Left kidney (tissue), 8 donors: ENCODE measurements at places on chromosomes 12 and 14.

GRCh38 chr14:100278702-100279101, 27.5 kb downstream of the SLC25A29 start:
- DNase-seq, result no peak

- DNase-seq, result no peak
These were observed 13.5 kb upstream of the KRT82 start for GRCh38 chr12:52419656-52420055.

- no peak for DNase-seq
These were observed 558 bp downstream of the TEX22 start for GRCh38 chr14:105398726-105399465.

GRCh38 chr12:21815306-21816062, 41.0 kb upstream of the KCNJ8 start:
- no peak for DNase-seq

DNA sequence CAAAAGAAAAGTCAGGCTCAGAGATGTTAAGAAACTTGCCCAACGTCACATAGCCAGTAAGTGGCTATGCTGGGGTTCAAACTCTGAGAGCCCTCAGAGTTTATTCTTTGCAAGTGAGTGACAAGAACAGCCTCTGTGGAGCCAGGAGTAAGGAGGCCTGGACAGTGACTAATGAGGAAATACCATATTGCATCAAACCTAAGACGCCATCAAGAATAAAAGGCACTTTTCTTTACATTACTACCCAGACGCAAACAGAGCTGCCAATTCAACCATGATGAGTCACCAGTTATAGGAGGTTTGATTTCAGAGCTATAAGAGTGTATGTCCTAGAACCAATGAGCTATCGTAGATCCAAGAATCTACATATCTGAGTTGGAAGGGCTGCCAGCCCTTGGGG, 9.4 kb downstream of the TNFRSF1A start:
- no peak for DNase-seq

GRCh38 chr12:41189395-41190251, 1.5 kb downstream of the PDZRN4 start:
- DNase-seq, result peak; percentile 32

DNA sequence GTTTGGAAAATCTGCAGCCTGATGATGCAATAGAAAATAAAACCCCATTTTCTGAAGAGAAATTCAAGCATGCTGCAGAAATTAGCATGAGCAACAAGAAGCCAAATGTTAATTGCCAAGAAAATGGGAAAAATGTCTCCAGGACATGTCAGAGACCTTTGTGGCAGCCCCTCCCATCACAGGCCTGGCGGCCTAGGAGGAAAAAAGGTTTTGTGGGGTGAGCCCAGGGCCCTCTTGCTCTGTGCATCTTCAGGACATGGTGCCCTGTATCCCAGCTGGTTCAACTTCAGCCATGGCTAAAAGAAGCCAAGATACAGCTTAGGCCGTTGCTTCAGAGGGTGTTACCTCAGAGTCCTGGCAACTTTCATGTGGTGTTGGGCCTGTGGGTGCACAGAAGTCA, 775.5 kb upstream of the SEL1L start:
- DNase-seq, result no peak

GRCh38 chr12:131309700-131310099, 356.0 kb downstream of the ADGRD1 start:
- no peak for DNase-seq

- no peak for DNase-seq
These were observed 2.3 kb upstream of the TAS2R14 start for GRCh38 chr12:10941369-10941768.

DNA sequence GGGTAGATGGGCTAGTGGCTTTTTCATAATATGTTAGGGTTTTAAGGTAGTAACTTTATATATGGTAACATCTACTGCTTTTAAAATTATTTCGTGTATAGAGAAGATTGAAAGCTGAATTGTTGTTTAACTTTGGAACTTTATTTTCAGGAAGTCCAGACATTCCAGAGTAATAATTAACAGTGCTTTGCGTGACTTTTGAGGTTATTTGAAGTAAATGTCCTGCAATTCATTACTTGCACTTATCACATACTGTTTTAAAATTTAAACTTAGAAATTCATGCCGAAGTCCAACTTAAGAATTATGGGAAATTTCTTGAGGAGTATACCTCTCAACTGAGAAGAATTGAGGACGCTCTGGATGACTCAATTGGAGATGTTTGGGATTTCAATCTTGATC, 3.3 kb downstream of the WASHC4 start:
- DNase-seq, result no peak

- no peak for DNase-seq
These were observed 3.6 kb downstream of the BMAL2 start for GRCh38 chr12:27336282-27336653.

- peak; percentile 68 for DNase-seq
These were observed 40.2 kb downstream of the HSP90AA1 start for GRCh38 chr14:102046337-102047278.

- DNase-seq, result peak; percentile 75
These were observed 23.0 kb downstream of the PDE6H start for GRCh38 chr12:14995583-14996425.

GRCh38 chr12:2544230-2544629, 250.5 kb upstream of the FKBP4 start:
- DNase-seq, result no peak

GRCh38 chr14:80354860-80355581, 143.7 kb upstream of the DIO2 start:
- no peak for DNase-seq

- no peak for DNase-seq
These were observed 107.0 kb upstream of the PRICKLE1 start for GRCh38 chr12:42696406-42697149.

- no peak for DNase-seq
These were observed 223.9 kb downstream of the ADGRD1 start for GRCh38 chr12:131177599-131177998.

- DNase-seq, result peak; percentile 29
These were observed 35.3 kb downstream of the MIPOL1 start for GRCh38 chr14:37232907-37233481.

DNA sequence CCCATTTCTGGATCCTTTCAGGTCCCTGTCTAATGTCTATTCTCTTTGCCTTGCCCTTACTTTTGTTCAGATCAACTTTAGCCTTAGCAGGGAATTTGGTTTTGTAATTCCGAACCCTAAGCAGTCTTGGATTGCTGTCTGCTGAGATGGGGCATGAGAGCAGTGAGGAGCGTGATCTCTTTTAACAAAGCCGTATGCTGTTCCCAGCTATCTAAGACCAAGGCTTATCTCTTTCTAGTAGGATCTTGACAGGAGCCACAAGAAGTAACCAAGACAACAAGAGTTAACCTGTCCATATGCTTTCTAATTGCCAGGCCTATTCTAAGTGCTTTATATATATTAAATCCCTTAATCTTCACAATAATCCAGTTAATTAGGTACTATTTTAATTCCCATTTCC, 4.5 kb upstream of the DHRS7 start:
- DNase-seq, result no peak

GRCh38 chr12:79658221-79658620, 32.5 kb downstream of the PAWR start:
- no peak for DNase-seq

GRCh38 chr12:94033101-94033500, 115.3 kb upstream of the PLXNC1 start:
- DNase-seq, result no peak

GRCh38 chr12:118377884-118378470, 1.6 kb downstream of the SUDS3 start:
- DNase-seq, result peak; percentile 68

GRCh38 chr12:39831587-39832315, 212.1 kb upstream of the ABCD2 start:
- no peak for DNase-seq

DNA sequence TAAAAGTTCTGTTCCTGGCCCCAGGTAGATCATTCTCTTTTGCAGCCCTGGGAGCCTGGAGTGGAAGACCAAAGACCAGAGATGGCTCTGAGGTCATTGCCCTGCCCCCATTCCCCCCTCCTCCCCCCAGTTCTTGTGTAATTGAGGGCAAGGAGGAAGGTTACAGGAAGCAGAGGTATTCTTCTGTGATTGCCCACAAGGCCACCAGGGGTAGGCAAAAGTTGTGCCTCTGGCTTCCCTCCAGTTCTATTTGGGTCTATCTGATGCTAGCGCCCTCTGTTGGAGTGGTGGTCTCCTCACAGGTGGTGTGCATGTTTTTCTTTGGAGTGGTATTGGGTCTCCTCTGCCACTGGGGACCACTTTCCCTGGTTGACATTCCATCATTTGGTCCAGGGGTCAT, 41.2 kb upstream of the CRY1 start:
- DNase-seq, result no peak

- DNase-seq, result no peak
These were observed 23.2 kb downstream of the MAPK1IP1L start for GRCh38 chr14:55074662-55075061.

- DNase-seq, result no peak
These were observed 562 bp upstream of the GLIPR1L2 start for GRCh38 chr12:75390156-75390898.

- DNase-seq, result no peak
These were observed 192.3 kb downstream of the BCAT1 start for GRCh38 chr12:24756479-24757024.

GRCh38 chr12:109777544-109777943, 55.7 kb downstream of the TRPV4 start:
- no peak for DNase-seq

DNA sequence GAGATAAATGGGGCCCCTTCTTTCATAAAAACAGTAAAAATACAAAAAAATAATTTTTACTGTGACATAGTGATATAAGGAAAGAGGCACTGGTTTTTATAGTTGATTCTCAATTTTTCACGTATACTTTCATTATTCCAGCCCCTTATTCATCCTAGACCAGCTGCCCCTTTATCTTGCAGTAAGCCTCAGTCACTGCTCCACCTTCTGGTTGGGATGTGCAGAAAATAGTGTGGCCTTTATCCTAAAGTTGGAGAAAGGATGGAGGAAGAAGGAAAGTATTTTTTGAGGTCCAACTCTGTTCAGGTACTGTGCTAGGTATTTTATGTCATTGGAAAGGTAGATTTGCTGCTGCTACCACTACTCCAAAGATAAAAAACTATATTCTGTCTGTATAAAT, 172.7 kb downstream of the ANO6 start:
- peak; percentile 37 for DNase-seq

DNA sequence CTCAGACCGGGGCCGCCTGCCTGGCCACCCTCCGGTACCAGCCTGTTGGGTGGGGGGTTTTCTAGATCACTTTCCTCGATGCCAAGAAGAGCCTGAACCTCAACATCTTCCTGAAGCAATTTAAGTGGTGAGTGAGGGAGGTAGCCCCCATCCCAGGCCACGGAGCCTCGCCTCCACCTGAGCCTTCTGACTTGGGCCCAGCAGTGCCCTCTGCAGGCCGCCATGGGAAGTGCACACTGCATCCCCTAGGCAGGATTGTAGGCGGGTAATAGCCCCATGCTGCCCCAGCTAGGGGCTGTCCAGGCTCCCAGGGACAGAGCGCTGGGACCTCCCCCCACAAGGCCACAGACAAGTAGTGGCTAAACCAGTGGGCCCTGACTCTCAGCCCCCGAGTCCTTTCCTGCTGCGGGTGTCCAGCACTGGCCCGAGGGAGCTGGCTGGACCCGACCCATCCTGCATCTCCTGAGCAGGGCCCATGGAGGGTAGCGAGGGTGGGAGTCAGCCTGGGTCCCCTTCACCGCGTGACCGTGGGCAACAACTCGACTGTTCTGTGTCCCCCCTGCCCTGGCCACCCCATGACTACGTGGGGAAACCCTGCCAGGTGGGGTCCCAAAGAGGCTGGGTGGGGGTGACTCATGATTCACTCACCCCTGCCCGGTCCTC, 15.3 kb upstream of the ADSS1 start:
- peak; percentile 66 for DNase-seq

DNA sequence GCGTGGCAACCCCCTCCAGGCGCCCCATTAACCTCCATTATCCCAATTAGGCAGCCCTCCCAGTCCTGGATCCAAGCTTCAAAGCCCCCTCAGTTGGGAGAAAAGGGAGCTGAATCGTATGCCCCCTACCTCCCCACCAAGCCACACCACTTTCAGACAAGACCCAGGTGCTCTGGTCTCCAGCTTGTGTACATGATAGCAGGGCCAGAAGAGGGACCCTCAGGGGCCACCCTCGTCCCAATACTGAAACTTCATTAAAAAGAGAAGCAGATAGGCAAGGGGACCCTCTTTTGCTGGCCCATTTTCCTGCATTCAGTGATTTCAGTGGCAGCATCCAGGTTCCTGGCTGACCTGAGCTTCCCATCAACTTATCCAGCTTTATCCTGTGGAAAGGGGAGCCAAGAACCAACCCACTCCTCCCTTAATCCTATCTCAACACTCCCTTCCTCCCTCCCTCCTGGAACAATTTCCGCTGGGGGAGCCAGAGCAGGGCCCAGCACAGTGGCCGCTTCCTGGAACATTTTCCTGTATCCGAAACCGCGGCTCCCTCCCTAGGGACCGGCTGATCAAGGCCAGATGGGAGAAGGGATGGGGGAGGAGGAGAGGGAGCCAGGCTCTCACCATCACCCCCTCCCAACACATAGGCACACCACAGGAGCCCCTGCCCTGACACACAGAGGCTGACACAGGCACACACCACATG, 9.5 kb upstream of the SP7 start:
- DNase-seq, result no peak

- DNase-seq, result peak; percentile 48
These were observed 68.2 kb upstream of the SLC24A4 start for GRCh38 chr14:92254786-92255185.

DNA sequence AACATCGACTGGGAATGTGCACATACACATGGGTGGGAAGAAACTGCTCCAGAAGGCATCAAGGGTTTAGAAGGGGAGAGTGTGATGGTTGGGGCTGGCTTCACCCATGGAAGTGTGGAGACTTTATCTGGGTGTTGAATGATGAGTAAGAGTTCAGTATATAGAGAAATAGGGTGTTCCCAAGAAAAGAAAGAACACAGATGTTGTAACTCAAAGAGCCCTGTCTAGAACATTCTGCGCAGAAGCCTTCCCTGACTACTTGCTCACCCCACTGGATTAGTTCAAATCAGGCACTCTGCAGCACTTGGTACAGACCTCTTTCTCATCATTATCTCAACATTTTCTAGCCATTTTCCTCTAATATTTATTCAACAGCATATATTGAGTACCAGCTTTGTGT, 491.7 kb downstream of the SNAPC1 start:
- no peak for DNase-seq

- DNase-seq, result no peak
These were observed 39.2 kb upstream of the RPH3A start for GRCh38 chr12:112752303-112752702.

GRCh38 chr14:95495538-95496025, 20.9 kb downstream of the SYNE3 start:
- DNase-seq, result no peak

DNA sequence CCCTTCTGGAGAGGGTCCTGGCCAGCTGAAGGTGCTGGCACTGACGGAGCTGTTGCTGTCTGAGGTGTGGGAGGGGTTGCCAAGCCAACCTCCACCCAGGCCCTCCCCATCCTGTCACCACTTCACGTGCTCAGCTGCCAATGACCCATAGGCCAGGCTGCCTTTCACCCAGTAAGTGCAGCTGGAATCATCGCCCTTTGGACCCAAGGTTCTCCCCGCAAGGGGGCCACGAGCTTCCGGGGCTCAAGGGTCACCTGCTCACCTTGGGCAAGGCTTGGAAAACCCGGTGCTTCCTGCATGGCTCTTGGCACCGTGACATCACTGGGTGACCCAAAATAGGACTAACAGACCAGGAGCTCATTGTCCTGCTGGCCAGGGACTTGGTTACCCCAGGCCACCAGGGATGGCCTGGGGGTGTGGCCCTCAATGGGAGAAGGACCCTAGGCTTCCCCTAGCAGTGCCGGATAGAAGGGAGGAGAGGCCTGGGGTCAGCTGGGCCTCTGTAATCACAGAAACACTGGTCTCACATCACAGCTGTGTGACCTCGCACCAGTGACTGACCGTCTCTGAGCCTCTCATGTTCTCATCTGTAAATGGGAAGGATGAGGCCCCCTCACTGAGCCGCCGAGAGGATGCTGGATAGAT, 51.3 kb downstream of the CCDC85C start:
- no peak for DNase-seq
